Stimulated activated CD8-positive, alpha-beta memory T cell treated with anti-CD3 and anti-CD28 coated beads, Interleukin-2, amount 100 ng/mL, for 48 hours (primary cell): ENCODE measurements at places on chromosomes 2 and 18.

GRCh38 chr18:34901299-34901698, 139.9 kb upstream of the MAPRE2 start:
- no peak for DNase-seq

GRCh38 chr2:239378918-239379640, 21.7 kb downstream of the HDAC4 start:
- DNase-seq, result no peak

GRCh38 chr2:210460322-210461227, 16.0 kb downstream of the LANCL1 start:
- no peak for DNase-seq

- DNase-seq, result no peak
Observed at GRCh38 chr2:98334439-98335078, 11.7 kb upstream of the CNGA3 start.

- DNase-seq, result no peak
Observed at GRCh38 chr2:200275295-200276013, 31.0 kb upstream of the SPATS2L start.

DNA sequence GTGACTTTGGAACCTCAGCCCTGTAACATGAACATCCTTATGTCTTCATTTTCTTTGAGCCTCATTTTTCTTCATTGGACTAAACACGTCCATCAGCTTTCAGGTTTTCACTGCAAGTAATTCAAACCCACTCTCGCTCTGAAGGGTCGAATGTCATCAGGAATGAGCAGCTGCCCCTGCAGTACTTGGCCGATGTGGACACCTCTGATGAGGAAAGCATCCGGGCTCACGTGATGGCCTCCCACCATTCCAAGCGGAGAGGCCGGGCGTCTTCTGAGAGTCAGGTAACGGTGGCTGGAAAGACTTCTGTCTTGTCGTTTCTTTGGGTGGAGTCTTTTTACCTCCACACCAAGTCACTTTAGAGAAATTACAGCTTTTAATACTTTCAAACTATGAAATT, 39.1 kb upstream of the PRLH start:
- no peak for DNase-seq

DNA sequence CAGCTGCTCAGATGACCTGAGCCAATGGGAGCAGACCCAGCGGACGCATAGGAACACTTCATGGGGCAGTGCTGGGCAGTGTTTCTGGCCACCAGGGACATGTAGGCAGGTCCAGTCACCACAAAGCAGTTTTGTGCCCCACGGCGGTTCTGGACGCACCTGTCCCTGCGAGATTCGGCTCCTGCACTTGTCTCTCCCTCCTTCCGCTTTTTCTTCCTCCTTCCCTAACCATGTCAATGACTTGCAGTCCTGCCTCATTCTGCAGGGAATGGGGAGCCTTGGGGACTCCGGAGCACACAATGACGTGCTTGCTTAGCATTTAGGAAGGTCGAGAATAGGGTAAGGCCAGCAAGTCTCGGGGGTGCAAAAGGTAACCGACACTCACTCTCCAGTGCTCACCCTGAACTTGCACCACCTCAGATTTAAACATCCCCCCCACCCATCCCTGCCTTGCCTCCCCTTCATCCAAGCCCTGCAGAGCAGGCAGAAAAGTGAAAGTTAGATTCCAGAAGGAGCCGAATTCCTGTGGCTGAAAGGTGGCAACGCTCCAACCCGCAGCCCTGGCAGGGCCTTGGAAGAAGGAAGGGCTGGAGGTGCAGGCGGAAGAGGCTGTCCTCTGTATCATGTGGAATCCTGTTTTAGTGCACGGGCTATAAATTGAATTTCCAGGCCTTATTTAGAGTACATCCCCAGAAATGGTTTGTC, 40.5 kb upstream of the ATG16L1 start:
- no peak for DNase-seq

GRCh38 chr2:227761740-227762476, 16.2 kb downstream of the SCYGR8 start:
- no peak for DNase-seq

GRCh38 chr2:212713681-212714080, 175.1 kb upstream of the ERBB4 start:
- DNase-seq, result no peak
